ENCODE measurements at places on chromosomes 13 and 19. TPM values are rescaled to one million over a fixed set of nuclear protein-coding genes. Genes with fewer than 3 reads are reported as not detected.

DNA sequence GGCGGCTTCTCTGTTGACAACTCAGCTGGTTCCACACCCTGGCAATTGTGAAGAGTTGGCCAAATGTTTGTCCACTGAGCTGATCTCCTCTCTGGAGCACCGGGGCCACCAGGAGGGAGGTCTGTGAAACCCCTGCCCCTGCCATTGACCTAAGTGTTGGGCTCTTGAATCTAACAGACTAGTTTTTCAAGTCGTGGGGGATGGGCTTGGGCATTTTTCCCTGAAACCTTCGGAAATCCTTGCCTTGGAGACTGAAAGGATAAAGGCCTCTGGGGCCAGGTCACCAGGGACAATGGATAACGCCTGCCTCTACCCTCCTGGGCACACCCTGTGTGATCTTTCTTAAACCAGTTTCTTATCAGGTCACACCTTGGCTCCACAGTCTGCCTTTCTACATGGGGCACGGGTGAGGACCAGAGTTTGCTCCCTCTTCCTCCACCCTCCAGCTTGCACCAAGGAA, 881 bp downstream of the GEMIN7 start:
- no peak for DNase-seq

Gene MEIOSIN
- 0.06 TPM for polyA plus RNA-seq

- no peak for DNase-seq
These were observed 7.1 kb downstream of the COMMD6 start for GRCh38 chr13:75530549-75530961.

GRCh38 chr13:41017159-41017558, 2.0 kb downstream of the ELF1 start:
- DNase-seq: no peak

Gene OR7A5
- not detected for polyA plus RNA-seq

DNA sequence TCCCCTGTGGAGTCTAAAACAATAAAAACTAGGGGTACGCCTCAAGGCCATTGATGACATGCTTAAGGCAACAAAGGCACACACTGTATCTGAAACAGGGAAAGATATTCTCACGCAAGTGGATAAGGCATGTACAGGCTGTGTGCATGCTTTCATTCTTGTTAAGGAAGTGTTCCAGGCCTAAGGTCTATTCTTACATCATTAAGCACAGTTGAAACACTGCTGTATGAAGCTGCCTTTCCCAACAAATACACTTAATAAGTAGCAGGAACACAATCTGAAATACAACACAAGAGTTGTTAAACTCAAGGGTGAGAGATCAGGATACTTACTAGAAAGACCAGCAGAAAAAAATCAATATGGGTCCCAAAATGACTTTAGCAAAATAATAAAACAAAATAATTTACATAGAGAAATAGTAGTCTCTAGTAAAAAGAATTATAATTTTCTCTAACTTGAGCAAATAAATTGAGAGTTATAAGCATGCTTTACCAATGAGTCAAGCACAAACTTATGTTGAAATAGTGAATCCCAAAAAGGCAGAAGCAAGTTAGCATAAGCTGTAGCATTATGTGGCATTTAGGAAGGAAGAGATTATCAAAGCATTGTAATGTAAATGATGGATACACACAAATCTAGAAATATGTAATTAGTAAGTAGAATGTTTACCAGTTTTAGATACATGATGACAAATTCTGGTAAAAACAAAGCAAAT, 796.9 kb downstream of the SLITRK1 start:
- DNase-seq: no peak

DNA sequence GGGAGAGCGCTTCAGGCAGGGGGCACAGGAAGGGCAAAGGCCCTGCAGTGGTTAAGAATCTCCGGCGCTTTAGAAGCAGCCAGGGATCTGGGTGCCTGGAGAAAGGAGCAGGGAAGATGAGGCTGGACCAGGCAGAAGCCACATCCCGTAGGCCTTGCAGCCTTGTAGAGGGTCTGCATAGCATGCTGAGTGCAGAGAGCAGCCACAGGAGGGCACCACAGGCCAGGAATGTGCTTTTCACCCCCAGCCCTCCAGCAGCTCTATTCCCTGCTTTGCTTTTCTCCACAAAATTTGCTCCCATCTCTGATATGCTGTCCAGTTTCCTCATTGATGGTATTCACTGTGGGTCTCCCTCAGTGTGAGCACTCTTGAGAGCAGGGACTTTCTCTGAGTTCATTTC, 5.7 kb downstream of the WDR62 start:
- DNase-seq: peak; percentile 61

GRCh38 chr19:10380313-10381102, at the start of gene TYK2:
TSS of gene TYK2 (minus strand) at chr19:10380572. CDS start at chr19:10378406, 2,166 bp downstream.
- peak; percentile 100 for DNase-seq

DNA sequence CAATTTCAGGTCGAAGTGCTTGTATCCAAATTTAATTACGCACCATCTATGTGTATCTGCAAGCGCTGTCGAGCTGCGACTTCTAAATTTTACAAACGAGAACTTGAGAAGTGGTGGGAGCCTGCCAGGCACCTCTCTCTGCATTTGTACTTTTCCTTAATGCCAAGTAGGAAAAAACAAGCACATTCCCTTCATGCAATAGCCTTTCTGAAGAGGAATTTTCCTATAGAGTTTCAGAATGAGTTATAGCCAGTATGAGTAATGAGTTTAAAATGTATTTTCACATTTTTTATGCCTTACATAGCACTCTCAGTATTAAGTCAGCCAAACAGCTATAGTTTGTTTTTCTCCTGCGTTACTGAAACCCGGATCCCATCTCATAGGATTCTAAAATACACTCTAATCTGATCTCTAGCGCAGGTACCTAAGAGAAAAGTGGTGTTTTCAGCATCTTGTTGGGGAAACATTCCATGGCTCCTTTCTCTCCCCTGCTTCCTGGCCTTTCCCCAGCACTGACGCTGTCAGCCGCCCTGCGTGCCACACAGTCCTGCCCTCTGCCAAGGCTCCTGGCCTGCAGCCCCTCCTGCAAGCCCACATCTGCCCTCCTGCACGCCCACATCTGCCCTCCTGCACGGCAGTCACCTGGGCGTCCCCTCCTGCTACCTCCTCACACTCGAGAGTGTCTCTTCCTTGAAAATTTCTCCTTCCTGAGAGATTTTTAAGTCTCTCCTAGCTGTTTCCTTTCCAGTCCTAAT, 526.9 kb downstream of the MYO16 start:
- no peak for DNase-seq

Gene CYP4F2
- not detected for polyA plus RNA-seq

- no peak for DNase-seq
These were observed at the start of gene GNG14 for GRCh38 chr19:12687496-12688196. TSS of gene GNG14 (plus strand) at chr19:12687998. CDS start at chr19:12688049, 51 bp downstream.

GRCh38 chr13:91946498-91947070, 548.2 kb downstream of the GPC5 start:
- DNase-seq: peak; percentile 63

DNA sequence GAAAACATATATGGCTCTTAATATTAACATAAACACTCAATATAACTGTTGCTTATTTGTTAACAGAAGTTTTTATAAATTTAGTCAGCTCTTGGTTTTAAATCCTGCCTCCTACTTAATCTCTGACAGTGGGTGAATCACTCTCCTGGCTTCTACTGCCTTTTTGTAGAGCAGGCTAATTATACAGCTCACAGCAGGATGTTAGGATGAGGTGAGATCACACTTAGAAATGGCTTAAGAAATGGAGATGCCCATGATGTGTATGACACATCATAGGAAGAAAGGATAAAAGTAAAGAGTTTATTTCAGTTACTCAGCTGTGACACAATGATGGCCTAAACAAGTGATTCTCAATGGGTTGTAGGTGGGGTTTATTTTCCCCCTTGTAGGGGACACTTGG, 345.6 kb downstream of the SPRY2 start:
- DNase-seq: no peak

GRCh38 chr13:31012655-31013024, 80.2 kb downstream of the TEX26 start:
- DNase-seq: peak; percentile 70

DNA sequence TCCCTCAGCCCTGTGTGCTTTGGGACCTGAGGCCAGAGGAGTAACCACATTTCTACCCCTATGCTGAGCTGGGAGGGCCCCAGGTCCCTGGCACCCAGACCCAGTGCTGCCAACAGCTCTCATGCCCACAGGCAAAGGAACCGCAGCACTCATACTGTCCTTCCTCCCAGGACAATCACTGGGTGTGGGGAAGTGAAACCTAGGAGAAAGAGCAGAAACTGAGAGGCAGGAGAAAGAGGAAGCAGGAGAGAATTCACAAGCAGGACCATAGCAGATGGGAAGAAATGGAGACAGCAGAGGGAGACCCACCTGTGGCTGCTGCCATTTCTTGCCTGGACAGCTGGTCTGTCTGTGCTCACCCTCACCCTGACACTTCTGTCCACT, 18.9 kb downstream of the CCDC97 start:
- no peak for DNase-seq

- peak; percentile 3 for DNase-seq
These were observed 75.7 kb upstream of the ZNF91 start for GRCh38 chr19:23470873-23471545.

DNA sequence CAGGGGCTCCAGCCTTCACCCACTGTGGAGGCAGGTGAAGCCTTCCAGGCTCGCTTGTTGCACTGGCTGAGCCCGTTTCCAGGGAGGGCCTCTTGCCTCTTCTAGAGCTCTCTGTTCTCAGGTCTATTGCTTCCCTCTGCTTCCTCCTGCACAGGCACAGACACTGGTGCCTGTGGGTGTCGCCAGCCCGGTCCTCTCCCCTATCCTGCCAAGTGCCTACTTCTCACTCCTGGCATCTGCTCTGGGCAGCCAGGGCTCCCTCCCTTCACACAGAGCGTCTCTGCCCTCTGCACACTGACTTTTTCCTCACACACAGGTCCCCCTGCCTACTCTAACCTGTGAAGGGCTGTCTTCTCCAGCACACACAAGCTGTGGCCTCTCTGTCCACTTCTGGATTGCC, 60.3 kb downstream of the SLC7A9 start:
- DNase-seq: no peak

Gene FCER2
- not detected for polyA plus RNA-seq

Gene COMP
- 0.42 TPM for polyA plus RNA-seq

- no peak for DNase-seq
These were observed 67.0 kb upstream of the SLC15A1 start for GRCh38 chr13:98819382-98820010.

DNA sequence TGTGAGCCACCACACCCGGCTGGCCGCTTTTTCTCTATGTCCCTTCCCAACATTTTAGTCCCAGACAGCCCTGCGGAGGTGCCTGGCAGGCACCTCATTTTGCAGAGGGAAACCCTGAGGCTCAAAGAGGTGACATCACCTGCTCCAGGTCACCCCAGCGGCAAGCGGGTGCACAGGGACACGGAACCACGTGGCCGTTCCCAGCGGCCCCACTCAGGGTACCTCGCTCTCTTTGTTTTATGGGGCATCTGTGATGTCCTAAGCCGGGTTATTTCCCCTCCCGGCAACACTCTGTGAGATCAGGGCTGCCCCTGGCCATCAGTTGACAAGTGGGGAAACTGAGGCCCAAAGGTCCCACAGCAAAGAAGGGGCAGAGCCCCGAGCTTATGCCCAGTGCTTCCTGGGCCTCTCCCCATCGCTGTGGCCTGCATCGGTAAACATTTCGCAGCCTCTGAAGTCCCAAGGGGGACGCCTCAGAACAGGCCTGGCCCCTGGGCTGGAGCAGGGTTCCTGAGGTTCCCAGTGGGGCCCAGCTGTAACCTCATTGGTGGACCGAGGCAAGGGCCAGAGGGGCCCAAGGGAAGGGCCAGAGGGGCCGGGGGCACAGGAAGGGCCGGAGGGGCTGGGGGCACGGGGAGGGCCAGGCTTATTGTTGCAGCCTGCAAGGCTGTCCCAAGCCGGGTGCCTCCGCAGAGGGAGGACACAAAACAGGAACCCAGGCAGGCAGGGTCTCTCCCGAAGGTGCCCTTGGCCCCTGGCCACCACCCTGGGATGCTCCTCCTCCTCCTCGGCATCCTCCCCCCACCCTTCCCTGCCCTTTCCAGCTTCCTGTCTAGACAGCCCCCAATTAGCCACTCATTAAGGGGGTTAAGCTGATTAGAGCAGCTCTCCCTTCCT, 39.0 kb downstream of the SMIM24 start:
- no peak for DNase-seq

Gene HDGFL2
- polyA plus RNA-seq: 77.8 TPM

DNA sequence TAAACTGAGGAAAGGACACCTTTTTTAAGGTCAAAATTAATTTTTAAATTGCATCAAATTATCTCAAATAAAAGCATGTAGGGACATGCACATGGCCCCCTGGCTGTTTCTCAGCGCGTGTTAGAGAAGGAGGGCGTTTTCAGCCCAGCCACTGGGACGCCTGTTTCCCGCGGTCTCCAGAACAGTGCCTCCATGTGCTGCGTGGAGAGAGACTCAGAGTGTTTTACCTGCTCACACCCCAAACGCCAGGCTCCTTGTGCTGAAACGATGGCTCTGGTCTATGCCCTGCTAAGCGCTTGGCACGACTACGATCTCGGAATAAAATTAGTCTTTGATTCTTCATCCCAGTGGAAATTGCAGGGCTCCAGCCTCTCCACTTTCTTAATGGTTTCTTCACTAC, 20.0 kb upstream of the SPACA7 start:
- no peak for DNase-seq

DNA sequence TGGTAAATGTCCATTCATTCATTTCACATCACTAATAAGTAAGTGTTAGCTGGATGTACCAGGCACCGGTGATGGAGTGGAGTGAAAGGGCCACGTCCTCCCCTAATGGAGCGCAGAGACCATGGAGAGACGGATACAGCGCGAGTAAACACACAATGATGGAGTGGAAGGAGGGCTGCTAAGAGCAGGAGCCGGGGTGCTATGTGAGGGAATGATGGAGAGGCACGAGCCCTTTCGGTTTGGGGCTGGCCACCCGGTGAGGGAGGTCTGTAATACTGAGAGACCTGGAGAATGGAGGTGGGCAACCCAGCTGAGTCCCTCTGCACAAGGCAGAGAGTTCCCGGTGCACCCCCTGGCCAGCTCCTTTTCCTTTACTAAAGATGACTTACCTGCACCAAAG, 53.7 kb downstream of the PEPD start:
- no peak for DNase-seq

DNA sequence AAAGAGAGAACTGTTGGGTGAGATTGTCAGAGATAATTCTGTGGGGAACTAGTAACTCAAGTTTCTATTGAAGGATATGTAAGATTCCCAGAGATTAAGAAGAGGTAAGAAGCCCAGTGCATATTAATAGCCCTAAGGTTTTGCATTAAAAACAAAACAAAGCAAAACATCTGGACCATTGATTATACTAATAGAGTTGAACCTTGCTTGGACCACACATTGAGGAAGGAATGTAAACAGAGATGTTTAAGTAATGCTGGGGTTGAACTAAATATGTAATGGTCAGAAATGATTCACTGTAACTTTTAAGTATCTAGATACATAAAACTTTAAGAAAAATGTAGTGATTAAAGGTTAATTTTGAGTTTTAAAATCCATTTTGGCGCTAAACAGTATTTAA, 1770.0 kb downstream of the PCDH9 start:
- DNase-seq: no peak
